ENCODE measurements at places on chromosomes 7 and 10. TPM values are rescaled to one million over a fixed set of nuclear protein-coding genes. Genes with fewer than 3 reads are reported as not detected.

RHEB gene
- 139 TPM for total RNA-seq

GRCh38 chr10:94412449-94412848 is 10.1 kb downstream of the TBC1D12 start:
- no peak for DNase-seq

GRCh38 chr7:99386584-99387238 is 12.2 kb downstream of the ARPC1B start:
- DNase-seq: no peak

DNA sequence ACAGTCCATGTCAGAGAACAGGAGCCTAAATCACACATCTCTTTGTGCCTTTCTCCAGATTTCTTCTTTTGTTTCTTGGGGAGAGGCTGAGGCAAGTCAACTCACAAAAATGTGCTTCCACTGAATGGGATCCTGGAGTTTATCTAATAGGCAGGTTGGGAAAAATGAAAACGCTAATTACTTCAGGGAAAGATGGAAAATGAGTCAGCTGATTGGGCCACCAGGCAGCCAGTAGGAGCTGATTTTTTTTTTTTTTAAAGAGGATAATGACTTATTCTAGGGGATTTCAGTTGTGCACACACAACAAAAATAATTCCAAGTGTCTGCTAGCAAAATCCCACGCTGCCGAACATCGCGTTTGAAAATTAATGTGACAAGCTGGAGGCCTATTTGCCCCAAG is 412.8 kb upstream of the ZMIZ1 start:
- DNase-seq: no peak

Measured in MG63 (cell line).